ENCODE measurements at places on chromosomes 5 and 9.

DNA sequence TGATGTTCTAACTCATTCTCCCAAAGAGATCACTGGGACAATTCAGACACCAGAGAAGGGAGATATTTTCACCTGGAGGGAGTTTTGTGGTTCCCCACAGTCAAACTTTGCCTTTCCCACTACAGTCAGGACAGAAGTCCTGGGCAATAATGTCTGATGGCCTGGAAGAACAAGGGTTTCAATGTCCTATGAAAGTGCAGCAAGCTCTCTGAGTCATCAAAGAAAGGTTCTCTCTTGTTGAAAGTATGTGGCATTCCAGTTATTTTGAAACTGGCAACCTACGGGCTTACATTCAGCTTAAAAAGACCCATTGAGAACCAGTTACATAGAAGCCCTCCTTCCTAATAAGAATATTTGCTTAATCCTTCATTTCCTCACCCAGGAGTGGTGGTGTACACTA, 103.9 kb downstream of the INSYN2B start:
- no peak for DNase-seq

DNA sequence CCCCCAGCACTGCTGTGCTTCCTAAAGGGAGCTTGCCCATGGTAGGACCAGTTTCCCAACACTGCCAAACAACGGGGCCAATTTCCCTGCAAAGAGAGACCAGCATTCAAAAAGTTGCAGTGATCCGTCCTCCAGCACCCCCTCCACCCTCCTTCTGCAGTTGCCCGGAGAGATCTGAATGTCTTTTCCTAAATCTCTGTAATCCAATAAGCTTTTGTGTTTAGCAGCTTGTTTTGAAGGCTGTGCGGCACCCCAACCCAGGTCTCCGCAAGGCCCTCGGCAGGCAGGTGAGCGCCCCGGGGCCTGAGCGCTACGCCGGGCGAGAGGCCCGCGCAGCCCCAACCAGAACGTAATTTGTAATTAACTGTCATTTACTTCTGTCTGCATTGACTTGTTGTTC, 366.9 kb upstream of the IRX2 start:
- no peak for DNase-seq

- no peak for DNase-seq
These were observed 33.9 kb downstream of the DOCK2 start for GRCh38 chr5:169670769-169671525.

- DNase-seq, result no peak
These were observed 92.5 kb downstream of the SNX24 start for GRCh38 chr5:122937914-122938313.

- DNase-seq, result no peak
These were observed 54.2 kb downstream of the SLCO4C1 start for GRCh38 chr5:102241809-102242421.

- DNase-seq, result no peak
These were observed 45.1 kb downstream of the SLCO6A1 start for GRCh38 chr5:102453716-102454115.

GRCh38 chr9:111106202-111106601, 67.9 kb upstream of the LPAR1 start:
- no peak for DNase-seq

GRCh38 chr5:43275391-43275790, 37.8 kb downstream of the HMGCS1 start:
- DNase-seq, result no peak

GRCh38 chr9:131114084-131114535, 11.3 kb upstream of the NUP214 start:
- DNase-seq, result no peak

GRCh38 chr5:55668356-55668755, 43.8 kb downstream of the SLC38A9 start:
- no peak for DNase-seq

DNA sequence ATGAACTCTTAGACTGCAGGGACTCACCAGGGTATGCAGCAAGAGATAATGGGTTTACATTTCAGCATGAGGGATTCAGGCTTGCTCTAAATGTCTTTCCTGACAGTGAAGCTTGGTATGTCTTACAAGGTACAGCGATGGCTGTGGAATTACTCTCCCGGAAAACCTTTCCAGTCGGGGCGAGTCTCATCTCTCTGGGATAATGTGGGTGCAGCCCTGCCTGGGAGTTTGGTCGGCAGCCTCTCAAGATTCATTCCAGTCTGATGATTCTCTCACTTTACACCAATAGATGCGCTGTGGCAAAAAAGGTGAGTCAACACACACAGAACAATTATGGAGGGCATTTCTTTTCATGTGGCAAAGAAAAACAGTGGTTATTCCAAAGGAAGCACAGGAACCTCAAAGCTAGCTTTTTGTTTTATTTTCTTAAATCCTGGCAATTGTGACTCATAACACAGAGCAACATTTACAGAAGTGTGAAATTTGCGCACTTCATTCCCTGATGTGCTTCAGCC, 190.3 kb downstream of the DCP2 start:
- DNase-seq, result no peak
